Dorsolateral prefrontal cortex (tissue), 122 donors: ENCODE measurements at places on chromosomes 13 and 19. TPM values are rescaled to one million over a fixed set of nuclear protein-coding genes. Genes with fewer than 3 reads are reported as not detected.

ZNF540 gene
- total RNA-seq, result 22.4 TPM

UHRF1 gene
- total RNA-seq, result 13.0 TPM

PNMA8A gene
- total RNA-seq, result 155 TPM

APOC1 gene
- 16.7 TPM for total RNA-seq

FGF22 gene
- 5.8 TPM for total RNA-seq
